ENCODE measurements at places on chromosomes 12 and 14.

GRCh38 chr12:2395354-2395977 lies 342.7 kb downstream of the CACNA1C start:
- no peak overlapping the region for H3K27ac ChIP-seq
- DNase-seq, result no peak
- H3K4me3 ChIP-seq, result no peak overlapping the region
- H3K27me3 ChIP-seq, result peaks cover 5% of the 10 kb centered on the region
- H3K4me1 ChIP-seq, result no peaks in the 10 kb centered on the region

GRCh38 chr12:96354326-96354725 lies 45.9 kb downstream of the CDK17 start:
- H3K27ac ChIP-seq, result no peak overlapping the region
- DNase-seq, result no peak
- peaks cover 19% of the 10 kb centered on the region for H3K4me1 ChIP-seq
- H3K27me3 ChIP-seq, result no peaks in the 10 kb centered on the region

DNA sequence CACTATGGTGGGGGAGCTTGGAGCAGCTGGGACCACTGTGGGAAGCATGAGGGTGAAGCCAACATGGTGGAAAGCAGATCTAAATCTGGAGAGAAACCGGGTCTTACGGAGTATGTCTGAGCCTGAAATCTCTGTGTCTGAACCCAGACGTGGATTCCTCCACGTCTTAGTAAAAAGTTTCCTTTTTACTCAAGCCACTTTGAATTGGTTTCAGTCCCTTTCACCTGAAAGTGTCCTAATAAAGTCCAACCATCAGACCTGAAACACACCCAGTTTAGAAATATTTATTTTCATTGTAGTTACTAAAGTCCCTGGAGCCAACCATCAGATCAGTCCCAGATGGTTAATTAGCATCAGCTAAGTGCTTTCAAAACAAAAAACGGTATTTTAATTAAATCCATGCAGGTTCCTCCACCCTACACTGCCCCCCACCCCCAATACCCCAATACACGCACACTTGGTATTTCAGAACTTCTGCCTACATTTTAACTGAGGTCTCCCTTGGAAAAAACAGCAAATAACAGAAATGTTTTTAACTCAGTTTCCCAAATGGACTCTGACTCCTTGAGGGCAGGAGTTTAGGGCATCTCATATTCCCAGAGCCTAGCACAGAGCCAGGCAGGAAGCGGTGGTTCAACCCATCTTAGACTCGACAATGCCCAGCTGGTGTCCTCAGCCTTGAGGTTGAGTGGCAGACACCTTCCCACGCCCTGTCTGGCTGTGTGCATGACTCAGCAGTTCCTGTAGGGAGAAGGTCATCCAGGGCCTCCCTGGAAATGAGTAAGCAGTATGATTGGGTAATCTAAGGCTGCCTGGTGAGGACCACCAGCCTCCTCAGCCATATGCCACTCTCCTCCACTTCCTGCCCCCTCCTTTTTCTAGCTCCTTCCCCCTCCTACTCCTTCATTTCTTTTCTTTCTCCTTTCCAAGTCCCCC lies 175.8 kb downstream of the TTC8 start:
- no peaks in the 10 kb centered on the region for H3K36me3 ChIP-seq
- H3K27ac ChIP-seq, result no peak overlapping the region
- DNase-seq, result no peak
- peaks cover 3% of the 10 kb centered on the region for H3K4me1 ChIP-seq
- H3K4me3 ChIP-seq, result no peak overlapping the region
- peaks cover 12% of the 10 kb centered on the region for H3K27me3 ChIP-seq

DNA sequence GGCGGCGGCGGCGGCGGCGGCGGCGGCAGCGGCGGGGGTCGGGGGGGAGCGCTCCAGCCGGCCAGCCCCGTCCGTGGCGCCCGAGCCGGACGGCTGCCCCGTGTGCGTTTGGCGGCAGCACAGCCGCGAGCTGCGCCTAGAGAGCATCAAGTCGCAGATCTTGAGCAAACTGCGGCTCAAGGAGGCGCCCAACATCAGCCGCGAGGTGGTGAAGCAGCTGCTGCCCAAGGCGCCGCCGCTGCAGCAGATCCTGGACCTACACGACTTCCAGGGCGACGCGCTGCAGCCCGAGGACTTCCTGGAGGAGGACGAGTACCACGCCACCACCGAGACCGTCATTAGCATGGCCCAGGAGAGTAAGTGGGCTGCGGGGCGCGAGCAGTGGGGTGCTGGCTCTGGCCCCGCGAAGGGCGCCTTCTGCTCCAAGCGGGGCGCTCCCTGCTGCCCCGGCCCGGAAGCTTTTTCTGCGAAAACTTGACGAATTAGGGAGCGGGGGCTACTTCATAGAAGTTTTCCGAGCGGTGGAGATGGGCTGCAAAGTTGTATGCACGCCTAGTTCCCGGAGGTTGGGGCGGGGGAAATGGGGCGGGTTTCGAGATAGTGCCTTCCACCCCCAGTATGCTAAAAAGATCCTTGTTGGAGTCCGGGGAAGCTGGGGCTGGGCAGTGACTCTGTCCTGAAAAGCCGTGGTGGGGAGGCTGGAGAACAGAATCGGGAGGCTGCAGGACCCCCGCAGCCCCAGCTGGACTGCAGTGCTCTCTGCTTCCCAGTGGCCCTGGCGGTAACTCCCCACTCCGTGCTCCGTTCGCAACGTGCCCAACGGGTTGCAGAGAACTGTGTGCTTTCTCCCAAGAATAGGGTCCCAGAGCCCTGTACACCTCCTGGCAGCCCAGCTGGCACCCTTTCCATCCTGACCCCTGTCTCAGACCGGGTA lies 751 bp downstream of the GDF11 start:
- H3K4me1 ChIP-seq, result peaks cover 38% of the 10 kb centered on the region
- H3K4me3 ChIP-seq, result peak overlapping the region; percentile 89
- H3K27ac ChIP-seq, result peak overlapping the region; percentile 67
- peaks cover 11% of the 10 kb centered on the region for H3K36me3 ChIP-seq
- H3K27me3 ChIP-seq, result no peaks in the 10 kb centered on the region

DNA sequence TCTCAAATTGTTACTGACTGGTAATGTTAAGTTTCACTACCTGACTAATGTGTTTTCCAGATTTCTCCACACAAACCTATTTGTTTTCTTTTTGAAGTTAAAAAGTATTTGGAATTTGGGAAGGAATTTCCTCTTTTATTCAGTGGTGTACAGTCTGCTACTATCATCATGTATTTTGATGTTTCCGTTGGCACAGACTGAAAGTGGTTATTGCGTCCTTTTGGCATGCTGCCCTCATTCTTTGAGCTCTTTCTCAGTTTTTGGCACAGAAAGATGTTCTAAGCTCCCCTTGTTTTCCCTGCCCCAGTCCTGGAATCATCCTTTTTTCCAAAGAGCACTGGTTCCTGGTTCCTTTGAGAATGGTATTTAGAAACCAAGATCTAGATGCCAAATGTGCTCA lies 31.4 kb upstream of the RTRAF start:
- peaks cover 33% of the 10 kb centered on the region for H3K36me3 ChIP-seq
- peaks cover 12% of the 10 kb centered on the region for H3K4me1 ChIP-seq
- H3K27ac ChIP-seq, result no peak overlapping the region

- no peaks in the 10 kb centered on the region for H3K36me3 ChIP-seq
- peak overlapping the region; percentile 84 for H3K4me3 ChIP-seq
- peaks cover 88% of the 10 kb centered on the region for H3K27me3 ChIP-seq
- H3K27ac ChIP-seq, result peak overlapping the region; percentile 64
Observed at GRCh38 chr12:49342914-49343731, 3.6 kb upstream of the DNAJC22 start.

- peak overlapping the region; percentile 59 for H3K27ac ChIP-seq
- peaks cover 3% of the 10 kb centered on the region for H3K27me3 ChIP-seq
- no peaks in the 10 kb centered on the region for H3K36me3 ChIP-seq
- no peak for DNase-seq
- peaks cover 17% of the 10 kb centered on the region for H3K4me1 ChIP-seq
- H3K4me3 ChIP-seq, result peak overlapping the region; percentile 51
Observed at GRCh38 chr14:92103363-92103989, 2.9 kb downstream of the ATXN3 start.

- peaks cover 32% of the 10 kb centered on the region for H3K36me3 ChIP-seq
- no peak overlapping the region for H3K4me3 ChIP-seq
- no peaks in the 10 kb centered on the region for H3K4me1 ChIP-seq
Observed at GRCh38 chr12:27003421-27004381, 10.5 kb downstream of the TM7SF3 start.

- H3K4me3 ChIP-seq, result no peak overlapping the region
- peaks cover 10% of the 10 kb centered on the region for H3K4me1 ChIP-seq
- no peaks in the 10 kb centered on the region for H3K36me3 ChIP-seq
- no peak for DNase-seq
Observed at GRCh38 chr14:23984891-23985602, 3.7 kb upstream of the DHRS4L2 start.

GRCh38 chr12:85626001-85626783 lies 210.0 kb downstream of the RASSF9 start:
- no peak overlapping the region for H3K4me3 ChIP-seq
- DNase-seq, result no peak
- no peaks in the 10 kb centered on the region for H3K27me3 ChIP-seq
- no peak overlapping the region for H3K27ac ChIP-seq
- peaks cover 14% of the 10 kb centered on the region for H3K4me1 ChIP-seq

DNA sequence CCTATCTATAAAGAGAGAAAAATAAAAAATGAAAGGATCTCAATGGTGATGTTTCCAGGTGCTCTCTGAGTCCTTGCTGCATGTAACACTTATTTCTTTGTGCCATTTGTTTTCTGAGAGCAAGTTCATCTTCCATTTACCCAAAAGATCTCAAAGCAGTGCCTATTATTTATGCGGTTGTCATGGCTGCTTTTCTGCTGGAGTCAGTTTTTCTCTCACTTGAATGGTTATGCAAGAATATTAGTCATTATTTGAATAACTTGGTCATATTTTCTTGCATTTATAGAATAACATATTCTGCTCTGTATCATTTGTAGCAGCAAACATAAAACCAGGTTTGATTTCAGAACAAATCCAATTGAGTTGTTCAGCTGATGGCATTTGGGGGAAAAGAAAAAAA lies 141.8 kb upstream of the G2E3 start:
- no peak overlapping the region for H3K27ac ChIP-seq
- H3K4me3 ChIP-seq, result no peak overlapping the region
- no peaks in the 10 kb centered on the region for H3K27me3 ChIP-seq
- H3K4me1 ChIP-seq, result peaks cover 5% of the 10 kb centered on the region

GRCh38 chr12:33247625-33248024 lies 192.0 kb downstream of the SYT10 start:
- H3K4me3 ChIP-seq, result no peak overlapping the region
- H3K27me3 ChIP-seq, result no peaks in the 10 kb centered on the region
- H3K4me1 ChIP-seq, result no peaks in the 10 kb centered on the region

GRCh38 chr12:4278329-4279197 lies 5.0 kb downstream of the CCND2 start:
- H3K27me3 ChIP-seq, result peaks cover 9% of the 10 kb centered on the region
- peaks cover 29% of the 10 kb centered on the region for H3K4me1 ChIP-seq
- H3K27ac ChIP-seq, result peak overlapping the region; percentile 73
- no peak for DNase-seq

DNA sequence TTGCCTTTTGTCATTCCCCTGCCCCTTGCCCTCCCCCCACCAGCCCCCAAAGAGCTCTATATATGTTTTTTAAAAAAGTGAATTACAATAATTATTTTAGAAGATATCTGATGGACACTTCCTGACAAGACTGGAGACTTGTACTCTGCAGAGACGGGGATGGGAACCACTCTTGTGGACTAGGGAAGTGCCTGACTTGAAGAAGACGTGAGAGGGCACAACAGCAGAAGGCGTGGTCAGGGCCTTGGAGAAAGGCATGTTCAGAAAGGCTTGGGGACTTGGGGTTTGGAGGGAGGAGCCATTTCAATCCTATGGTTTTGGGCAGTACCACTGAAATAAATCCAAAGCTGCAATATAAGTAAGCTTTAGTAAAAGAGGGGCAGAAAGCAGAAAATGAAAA lies 154.7 kb downstream of the APAF1 start:
- no peak for DNase-seq
- H3K4me3 ChIP-seq, result no peak overlapping the region
- peaks cover 3% of the 10 kb centered on the region for H3K27me3 ChIP-seq
- no peaks in the 10 kb centered on the region for H3K36me3 ChIP-seq
- no peak overlapping the region for H3K27ac ChIP-seq

DNA sequence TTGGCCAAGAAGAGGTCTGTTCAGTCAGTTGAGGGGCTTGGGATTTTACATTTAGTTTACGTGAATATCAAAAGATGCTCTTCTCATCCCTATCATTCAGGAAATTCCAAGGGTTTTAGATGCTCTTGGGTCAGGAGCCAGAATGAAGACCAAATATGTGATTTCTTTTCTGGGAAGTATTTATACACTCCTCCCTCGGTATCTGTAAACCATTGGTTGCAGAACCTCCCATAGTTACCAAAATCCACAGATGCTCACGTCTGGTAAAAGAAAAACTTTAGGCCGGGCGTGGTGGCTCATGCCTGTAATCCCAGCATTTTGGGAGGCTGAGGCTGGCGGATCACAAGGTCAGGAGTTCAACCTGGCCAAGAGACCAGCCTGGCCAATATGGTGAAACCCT lies 75.9 kb downstream of the TNFAIP2 start:
- no peaks in the 10 kb centered on the region for H3K36me3 ChIP-seq
- H3K27me3 ChIP-seq, result no peaks in the 10 kb centered on the region
- no peak overlapping the region for H3K27ac ChIP-seq
- peaks cover 10% of the 10 kb centered on the region for H3K4me1 ChIP-seq
- no peak overlapping the region for H3K4me3 ChIP-seq

DNA sequence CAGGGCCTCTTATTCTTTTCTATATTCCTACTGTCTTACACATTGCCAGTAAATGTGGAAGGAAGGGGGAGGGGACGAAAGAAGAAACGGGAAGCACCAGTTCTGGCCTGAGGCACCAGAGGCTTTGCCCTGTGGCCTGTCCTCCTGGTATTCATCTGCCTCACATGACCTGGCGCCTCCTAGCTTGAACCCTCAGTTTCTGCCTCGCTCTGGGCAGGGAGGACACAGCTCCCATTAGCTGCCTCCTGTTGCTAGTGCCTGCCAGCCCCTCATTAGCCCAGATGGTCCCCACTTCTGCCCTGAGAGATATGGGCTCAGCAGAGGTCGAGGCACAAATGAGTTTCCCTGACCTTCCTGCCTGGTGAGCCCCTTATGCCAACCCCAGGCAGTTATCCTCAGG lies 3.0 kb upstream of the PLEKHG6 start:
- H3K27ac ChIP-seq, result peak overlapping the region; percentile 8
- H3K27me3 ChIP-seq, result peaks cover 10% of the 10 kb centered on the region
- DNase-seq, result no peak
- peak overlapping the region; percentile 50 for H3K4me3 ChIP-seq
- no peaks in the 10 kb centered on the region for H3K36me3 ChIP-seq
